ENCODE measurements at places on chromosomes 1 and 21.
A peak's percentile ranks its signal among the peaks of the same experiment; 100 is the strongest.

DNA sequence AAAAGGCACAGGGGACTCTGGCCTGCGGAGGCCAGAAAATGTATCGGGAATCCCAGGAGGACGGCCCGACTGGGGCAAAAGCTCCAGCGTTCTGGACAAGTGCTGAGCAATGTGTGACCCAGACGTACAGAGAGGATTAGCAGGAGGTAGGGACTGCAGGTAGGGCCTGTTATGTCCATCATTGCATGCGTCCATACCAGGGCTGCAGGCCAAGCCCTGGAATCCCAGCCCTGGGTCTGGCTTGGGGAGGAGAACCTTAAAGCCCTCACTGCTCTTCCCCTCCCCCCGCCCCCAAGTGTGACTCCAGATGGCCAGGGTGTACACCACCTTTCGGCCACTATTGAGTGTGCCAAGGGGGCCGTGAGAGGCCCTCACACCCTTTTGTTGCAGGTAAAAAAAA lies 2.0 kb downstream of the RNF207 start:
- no peak for DNase-seq

DNA sequence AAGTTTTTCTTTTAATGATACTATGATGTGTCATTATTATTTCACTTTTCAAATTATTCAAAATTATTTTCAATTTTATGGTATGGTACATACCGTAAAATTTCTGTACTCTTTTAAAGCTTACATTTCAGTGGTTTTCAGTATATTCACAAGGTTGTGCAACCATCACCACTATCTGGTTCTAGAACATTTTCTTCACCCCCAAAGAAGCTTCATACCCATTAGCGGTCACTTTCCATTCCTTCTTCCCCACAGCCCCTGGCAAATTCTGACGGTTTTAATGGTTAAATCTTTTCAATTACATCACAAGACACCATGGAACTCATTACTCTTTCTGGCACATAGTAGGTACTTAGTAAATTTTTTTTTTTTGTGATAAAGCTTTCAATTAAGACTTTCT lies 22.8 kb upstream of the ATP5PO start:
- DNase-seq = no peak

- no peak for DNase-seq
Observed at GRCh38 chr21:44871576-44872269, 1.8 kb downstream of the PTTG1IP start.

GRCh38 chr1:149844101-149844500 lies 55.3 kb upstream of the BOLA1 start:
- no peak for DNase-seq

DNA sequence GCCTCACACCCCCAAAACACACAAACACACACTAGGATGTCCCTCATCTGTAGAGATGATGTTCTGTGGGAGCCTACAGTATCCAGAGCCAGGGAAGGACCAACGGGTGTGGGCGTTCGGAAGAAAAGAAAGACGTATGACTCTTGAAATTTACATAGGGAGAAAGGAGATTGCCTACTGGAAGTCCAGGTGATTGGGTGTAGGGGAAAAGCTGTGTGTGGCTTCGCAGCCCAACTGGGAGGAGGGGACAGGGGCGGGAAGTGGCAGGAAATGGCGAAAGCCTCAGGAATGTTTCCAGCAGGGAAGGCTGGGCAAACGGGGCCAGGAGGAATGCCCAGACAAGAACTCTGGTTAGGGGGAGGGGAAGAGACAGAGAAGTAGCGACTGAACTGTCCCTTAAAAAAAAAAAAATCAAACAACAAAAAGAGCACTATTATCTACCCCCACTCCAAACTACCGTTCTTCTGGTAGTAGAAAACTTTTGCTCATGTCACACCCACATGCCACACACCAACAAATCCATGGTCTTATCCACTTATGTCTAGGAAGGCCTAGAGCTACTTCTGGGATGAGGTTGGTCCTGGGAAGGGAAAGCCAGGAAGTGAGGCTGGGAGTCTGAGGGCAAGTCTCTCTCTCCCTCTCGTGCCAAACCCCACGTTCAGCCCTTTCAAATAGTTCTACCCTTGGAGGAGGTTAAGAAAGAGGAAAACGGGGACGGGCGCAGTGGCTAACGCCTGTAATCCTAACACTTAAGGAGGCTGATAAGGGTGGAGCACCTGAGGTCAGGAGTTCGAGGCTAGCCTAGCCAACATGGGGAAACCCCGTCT lies 1.8 kb upstream of the CKS1B start:
- DNase-seq = peak; percentile 79

DNA sequence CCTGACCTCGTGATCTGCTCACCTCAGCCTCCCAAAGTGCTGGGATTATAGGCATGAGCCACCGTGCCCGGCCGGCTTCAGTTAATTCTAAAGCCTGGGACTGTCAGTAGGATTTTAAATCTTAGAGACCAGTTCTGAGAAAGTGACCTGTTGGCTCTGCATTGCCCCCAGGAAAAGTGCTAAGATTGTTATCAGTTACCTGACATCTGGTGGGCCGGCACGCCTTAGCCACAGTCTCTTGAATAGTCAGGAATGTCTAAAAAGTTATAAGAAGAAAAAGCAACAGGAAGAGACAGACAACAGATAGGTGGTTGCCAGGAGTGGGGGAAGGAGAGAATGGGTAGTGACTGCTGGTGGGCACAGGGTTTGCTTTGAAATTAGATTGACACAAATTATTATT lies 35.1 kb downstream of the RABGAP1L start:
- no peak for DNase-seq

DNA sequence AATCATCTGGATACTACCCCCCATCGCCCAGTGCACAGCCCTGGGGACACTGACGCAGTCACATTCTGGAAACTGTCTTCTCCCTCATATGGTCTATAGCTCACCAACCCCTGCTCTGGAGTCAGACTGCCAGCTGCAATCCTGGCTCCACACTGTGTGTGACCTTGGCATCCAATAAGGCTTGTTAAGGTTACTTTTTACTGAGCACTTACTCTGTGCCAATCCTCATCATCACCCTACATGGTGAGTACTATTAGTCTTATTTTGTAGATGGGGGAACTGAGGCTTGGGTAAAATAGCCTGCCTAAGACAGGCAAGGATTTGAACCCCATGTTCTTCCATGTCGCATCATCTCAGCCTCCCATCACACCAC lies 34.9 kb downstream of the AHDC1 start:
- no peak for DNase-seq

DNA sequence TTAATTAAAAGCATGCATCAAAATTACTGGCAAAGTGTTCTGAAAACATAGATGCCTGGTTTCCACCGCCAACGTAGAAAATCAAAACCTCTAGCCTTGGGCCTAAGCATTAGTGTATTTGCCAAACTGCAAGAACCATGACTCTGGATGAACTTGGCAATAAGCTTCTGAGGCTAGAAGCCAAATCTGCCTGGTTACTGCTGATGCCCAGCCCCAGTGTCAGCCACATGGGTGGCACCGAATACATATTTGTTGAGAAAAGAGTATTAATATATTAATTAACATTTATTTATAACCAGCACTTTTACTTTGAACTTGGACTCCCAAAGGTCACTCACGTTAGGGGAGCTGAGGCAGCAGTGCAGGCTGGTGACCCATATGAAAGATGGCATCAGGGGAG lies 140.6 kb upstream of the HMGB4 start:
- DNase-seq = no peak

- DNase-seq = no peak
Observed at GRCh38 chr1:109111386-109112055, 2.4 kb upstream of the ELAPOR1 start.

GRCh38 chr1:204756811-204757210 lies 71.3 kb upstream of the LRRN2 start:
- no peak for DNase-seq

DNA sequence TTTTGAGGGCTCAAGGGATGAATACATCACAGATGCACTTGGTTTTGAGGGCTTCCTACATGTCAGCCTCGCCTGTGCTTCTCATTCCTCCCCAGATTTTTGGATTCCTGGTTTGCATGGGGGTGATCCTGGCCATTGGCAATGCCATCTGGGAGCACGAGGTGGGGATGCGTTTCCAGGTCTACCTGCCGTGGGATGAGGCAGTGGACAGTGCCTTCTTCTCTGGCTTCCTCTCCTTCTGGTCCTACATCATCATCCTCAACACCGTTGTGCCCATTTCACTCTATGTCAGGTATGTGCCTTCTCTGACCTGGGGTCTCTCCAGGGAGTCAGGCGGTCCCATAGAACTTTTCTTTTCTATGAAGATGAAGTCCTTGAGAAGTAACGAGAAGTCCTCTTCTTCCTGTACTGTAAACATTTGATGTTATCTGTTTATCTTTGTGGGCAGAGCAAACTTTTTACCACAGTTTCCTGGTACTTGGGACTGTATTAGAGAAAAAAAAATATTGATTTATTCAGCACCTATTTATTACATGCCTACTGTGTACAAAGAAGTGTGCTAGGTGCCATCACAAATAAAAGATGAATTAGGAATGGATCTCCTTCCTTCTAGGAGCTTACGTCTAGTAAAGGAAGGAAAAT lies 12.0 kb downstream of the ATP8B2 start:
- DNase-seq = no peak

DNA sequence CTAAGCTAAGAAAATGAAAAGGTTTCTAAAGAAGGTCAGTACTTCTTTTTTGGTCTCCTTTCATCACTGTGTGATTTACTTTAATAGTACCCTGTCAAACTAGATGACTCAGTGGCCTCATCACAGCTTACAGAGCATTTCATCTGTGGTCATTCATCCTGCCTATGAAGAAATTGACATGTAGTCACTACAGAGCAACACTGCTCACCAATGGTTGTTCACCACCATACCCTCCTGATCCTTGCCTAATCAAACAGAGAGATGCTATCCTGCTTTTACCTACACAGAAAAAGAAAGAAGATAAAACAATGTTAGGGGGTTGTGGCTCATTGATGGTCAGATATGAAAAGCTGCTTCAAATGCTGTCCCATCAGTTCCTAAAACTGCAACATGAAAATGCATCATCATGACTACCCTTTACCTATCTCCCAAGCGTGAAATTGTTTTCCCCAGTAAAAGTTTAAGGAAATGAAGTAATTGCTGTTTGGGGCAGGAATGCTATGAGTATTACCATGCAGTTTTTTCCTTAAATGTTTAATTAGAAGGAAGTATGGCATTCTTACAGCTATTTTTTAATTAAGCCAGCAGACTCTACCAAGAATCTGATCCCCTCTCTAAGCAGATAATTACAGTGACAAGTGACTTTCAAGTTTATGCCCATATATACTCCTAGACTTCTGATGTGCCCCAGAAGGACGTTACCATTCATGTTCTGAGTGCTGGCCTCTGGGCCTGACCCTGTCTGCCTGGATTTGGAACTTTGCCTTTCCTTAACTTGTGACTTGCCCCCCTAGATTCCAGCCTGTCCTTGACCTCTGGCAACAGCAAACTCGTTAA lies 46.1 kb upstream of the FBXO28 start:
- no peak for DNase-seq

- DNase-seq = peak; percentile 88
Observed at GRCh38 chr1:153985941-153986761, at the start of gene RAB13. TSS of gene RAB13 (minus strand) at chr1:153986339. CDS start at chr1:153986236, 103 bp downstream.

GRCh38 chr1:199551967-199552565 lies 475.4 kb upstream of the NR5A2 start:
- no peak for DNase-seq

- DNase-seq = no peak
Observed at GRCh38 chr1:158334526-158335212, 3.3 kb upstream of the CD1B start.

DNA sequence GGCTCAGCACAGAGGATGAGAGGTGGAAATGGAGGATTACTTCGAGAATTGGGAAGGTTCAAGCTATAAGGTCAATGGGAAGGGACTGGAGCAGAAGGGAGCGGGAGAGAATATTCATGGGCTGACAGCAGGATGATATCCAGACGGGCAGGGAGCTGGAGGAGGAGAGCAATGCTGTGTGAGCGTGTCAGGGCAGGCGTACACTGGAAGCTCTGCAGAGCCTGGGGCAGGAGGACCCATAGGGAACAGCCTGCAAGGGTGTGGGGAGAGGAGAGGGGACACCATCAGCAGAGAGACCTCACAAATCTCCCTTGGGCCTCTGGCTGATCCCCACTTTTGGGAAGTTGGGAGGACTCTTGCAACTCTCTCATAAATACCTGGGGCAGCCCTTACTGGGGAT lies 13.7 kb downstream of the CSF1 start:
- DNase-seq = no peak

GRCh38 chr1:32413507-32414185 lies 19.4 kb upstream of the BSDC1 start:
- no peak for DNase-seq

DNA sequence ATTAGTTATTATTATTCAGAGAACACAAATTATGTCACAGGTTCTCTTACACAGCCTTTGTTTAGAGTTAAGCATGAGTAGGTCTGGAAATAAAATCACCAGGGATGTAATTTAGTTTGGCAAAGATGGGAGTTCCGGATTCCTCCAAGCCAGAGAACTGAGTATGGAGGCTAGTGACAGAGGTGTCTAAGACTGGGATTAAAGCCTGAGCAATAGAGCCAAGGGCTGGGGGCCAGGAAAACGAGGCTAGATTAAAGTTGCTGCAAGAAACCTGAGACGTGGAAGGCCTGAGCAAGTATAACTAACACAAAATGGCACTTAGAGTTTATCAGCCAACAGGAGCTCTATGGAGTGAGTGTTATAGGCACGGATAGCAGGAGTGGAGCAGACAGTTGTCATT lies 381.6 kb downstream of the SRGAP2C start:
- DNase-seq = no peak

GRCh38 chr1:155073377-155074242 lies 5.0 kb upstream of the EFNA3 start:
- peak; percentile 54 for DNase-seq

DNA sequence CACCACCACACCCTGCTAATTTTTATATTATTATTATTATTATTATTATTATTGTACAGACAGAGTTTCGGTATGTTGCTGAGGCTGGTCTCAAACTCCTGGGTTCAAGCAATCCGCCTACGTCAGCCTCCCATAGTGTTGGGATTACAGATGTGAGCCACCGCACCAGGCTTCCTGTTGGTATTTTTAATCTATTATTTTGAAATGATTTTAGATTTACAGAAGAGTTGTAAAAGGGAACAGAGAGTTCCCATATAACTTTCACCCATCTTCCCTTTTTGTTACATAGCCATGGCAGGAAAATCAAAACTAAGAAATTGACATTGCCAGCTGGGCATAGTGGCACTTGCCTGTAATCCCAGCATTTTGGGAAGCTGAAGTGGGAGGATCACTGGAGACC lies 42.9 kb upstream of the CITED4 start:
- DNase-seq = no peak

DNA sequence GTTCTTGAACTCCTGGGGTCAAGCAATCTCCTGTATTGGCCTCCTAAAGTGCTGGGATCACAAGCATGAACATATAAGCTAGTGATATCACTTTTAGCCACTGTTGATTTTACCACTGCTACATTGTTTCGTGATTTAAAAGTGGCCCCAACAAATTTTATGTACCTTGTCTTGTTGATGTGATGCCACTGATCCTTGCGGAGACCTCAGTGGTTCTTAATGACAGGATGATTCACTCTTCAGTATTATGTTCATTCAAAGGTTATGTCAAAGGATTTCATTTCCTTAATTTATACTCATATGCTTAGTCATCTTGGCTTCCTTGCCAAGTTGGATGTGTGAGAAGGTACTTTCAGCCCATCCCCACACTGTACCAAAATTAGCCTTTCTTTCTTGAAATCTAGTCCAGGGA lies 12.1 kb downstream of the PRKACB start:
- DNase-seq = no peak
